ENCODE measurements at places on chromosomes 4 and X.

- no peak for DNase-seq
Measured at GRCh38 chr4:112150920-112151319, 5.7 kb downstream of the FAM241A start.

DNA sequence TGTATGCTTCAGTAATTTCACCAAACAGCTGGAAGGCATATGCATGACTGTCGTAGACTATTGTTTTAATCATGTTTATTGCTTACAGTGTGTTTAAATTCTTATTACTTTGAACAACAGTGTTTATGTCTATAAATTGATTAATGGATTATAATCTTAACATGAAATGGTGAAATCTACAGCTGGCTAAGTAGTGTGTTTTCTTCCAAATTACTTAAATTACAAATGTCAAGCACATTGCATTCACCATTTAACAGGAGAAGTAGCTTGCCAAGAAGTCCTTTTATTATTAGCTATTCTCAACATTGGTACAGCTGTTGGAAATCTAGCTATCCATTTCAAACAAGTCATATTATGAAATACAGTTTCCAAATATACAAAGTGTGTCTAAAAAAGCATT is 849.3 kb upstream of the PCDH10 start:
- DNase-seq = no peak

- no peak for DNase-seq
Measured at GRCh38 chr4:8104491-8105305, 53.9 kb downstream of the ABLIM2 start.

GRCh38 chr4:17097362-17097761 is 198.9 kb upstream of the LDB2 start:
- no peak for DNase-seq

DNA sequence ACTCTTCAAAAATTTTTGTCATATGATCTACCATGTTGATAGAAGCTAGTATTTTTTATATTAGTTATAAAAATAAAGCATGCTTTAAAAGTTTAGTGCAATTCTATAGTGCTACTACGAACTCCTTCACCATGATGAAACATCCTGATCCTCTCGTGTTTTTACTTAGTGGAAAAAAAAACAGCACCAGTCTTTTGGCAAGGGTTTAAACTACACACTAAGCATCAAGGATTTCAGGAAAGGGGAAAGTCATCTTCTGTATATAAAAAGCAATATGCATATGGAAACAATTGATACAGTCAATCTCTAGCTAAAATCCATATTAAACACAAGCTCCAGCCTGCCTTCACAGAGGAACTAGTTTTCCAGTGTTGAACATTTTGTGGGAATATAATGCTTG is 18.7 kb downstream of the CHM start:
- no peak for DNase-seq

DNA sequence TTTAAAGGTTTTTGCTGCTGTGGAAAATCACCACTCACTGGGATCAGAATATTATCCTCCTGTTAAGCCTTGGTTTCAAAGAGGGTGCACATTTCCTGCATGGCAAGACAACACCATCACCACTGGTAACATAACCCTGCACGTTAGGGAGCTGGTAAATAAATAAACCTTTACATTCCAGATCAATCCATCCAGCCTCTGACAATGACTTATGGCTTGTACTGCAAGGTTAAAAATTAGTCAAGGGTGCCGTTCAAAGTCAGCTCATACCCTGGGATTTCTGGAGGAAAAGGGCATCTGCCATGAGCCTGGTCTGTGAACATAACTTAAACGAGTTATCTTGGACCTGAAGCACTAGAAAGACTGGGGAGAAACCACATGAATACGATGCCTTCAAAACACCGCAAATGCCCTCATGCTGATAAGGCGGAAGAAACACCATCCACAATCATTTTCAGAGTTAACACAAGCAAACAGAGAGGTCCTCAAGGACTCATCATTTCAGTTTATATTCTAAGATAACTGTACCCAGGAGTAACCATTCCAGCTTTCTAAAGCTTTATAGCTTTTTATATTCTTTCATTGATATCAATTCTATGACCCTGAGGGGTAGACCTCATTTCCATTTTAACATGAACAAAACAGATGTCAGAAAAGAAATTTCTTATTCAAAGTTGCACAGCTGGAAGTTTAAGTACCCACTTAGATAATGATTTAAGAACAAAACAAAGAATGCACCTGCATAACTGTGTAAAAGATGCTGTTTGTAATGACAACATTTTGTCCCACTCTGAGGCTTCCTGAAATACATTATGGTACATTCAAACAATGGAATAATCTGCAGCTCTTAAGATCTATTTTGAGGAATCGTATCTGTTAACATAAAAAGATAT is 103.1 kb downstream of the NPNT start:
- DNase-seq = no peak

GRCh38 chrX:2793752-2794151 is 35.0 kb upstream of the GYG2 start:
- no peak for DNase-seq

All from activated CD4-positive, alpha-beta T cell treated with anti-CD3 and anti-CD28 coated beads for 1 hour (primary cell).